Activated T-cell treated with anti-CD3 and anti-CD28 coated beads, Interleukin-2, amount 50 U/mL, for 24 hours (primary cell): ENCODE measurements at places on chromosomes 12 and 14.

- DNase-seq, result no peak
These were observed 112.7 kb upstream of the EGLN3 start for GRCh38 chr14:34063470-34064164.

- no peak for DNase-seq
These were observed 31.4 kb upstream of the SLC35F4 start for GRCh38 chr14:57897144-57897748.

DNA sequence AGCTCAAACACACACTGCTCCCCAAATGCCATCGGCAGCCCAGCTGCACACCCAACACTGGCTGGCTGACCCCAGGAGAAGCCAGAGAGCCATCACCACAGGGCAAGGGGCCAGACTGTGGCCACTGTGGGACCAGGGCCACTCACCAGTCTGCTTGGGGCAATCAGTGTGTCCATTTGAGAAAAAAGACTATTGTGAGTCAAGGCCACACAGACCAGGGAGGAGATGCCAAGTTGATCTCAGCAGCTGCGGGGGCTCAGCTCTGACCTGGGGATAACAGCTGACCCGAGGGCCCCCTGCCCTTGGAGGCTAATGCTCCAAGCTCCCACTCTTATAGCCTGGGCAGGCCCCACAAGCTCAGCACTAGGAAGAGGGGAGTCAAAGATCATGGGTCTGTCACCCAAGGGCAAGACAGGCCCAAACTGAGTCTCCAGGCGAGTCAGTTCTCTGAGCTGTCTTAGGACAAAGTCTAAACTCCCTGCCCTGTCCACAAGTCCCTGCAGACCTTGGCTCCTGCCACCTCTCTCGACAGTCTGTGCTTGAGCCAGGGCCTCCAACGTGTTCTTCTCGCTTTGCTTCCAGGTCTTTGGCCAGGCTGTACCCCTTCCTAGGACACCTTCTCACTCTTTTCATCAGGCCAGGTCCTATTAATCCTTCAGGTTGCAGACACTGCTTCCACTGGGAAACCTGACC lies 30.1 kb upstream of the PNMA1 start:
- DNase-seq, result no peak

GRCh38 chr14:50041980-50042379 lies 74.4 kb downstream of the VCPKMT start:
- DNase-seq, result no peak

DNA sequence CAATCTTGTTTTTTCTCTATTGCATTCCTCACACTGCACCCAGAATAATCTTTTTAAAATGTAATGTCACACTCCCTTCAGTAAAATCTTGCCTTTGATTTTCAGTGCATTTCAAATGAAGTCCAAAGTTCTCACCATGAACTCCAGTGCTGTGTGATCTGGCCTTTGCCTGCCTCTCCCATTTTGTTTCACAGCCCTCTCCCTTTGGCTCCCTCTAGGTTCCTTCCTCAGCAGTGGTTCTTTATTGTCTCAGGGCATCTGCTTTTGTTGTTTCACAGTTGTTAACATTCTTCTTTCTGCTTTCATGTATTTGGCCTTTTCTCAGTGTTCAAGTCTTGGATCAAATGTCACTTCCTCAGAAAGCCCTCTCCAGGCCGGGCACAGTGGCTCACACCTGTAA lies 84.5 kb upstream of the AMN1 start:
- no peak for DNase-seq

GRCh38 chr14:68144051-68144681 lies 324.6 kb downstream of the RAD51B start:
- DNase-seq, result no peak
